ENCODE measurements at places on chromosomes 13 and 19.

GRCh38 chr13:74444864-74445479 is 310.8 kb upstream of the KLF12 start:
- no peak for DNase-seq

- no peak for DNase-seq
These were observed 303.5 kb downstream of the DLEU7 start for GRCh38 chr13:50539791-50540530.

GRCh38 chr13:84038001-84038400 is 155.7 kb upstream of the SLITRK1 start:
- DNase-seq, result no peak

- no peak for DNase-seq
These were observed 267.6 kb downstream of the PCDH17 start for GRCh38 chr13:57899096-57899495.

DNA sequence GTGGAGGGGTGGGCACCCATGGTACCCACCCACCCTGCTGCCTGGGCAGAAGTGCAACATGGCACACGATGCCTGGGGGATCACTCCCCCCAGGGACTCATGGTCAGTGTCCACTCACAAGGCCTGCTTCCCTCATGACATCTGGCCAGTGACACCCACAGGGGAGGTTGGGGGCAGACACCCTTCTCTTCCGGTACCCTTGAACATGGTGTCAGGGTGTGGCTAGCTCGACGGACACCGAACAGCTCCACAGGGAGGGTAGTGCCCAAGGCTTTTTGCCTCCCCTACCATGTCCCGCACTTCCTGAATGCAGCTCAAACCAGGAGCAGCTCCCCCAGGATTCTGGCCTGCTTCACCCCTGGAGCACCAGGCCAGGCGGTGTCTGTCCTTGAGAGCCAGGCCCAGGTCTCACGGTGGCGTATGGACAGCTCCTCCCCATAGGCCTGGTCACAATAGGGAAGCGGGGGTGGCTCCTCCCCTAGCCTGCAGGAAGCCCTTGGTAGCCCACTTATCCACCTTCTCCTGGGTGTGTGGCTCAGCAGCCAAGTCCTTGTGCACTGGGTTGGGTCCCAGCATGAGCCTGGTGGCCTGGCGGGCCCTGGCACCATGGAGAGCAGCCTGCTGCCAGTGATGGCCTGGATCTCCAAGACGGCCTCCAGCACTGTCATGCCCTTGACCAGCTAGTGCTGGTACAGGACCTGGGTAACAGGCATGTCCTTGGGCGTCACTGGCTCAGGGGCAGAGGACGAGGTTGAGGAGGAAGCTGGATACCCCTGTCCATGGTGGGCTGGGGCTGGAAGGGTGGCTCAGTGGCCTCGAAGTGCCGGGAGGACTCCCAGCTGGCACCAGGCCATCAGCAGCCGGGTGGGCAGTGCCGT is 7.8 kb downstream of the ACP4 start:
- no peak for DNase-seq

- DNase-seq, result no peak
These were observed 222.7 kb upstream of the SOX1 start for GRCh38 chr13:111844222-111844671.

DNA sequence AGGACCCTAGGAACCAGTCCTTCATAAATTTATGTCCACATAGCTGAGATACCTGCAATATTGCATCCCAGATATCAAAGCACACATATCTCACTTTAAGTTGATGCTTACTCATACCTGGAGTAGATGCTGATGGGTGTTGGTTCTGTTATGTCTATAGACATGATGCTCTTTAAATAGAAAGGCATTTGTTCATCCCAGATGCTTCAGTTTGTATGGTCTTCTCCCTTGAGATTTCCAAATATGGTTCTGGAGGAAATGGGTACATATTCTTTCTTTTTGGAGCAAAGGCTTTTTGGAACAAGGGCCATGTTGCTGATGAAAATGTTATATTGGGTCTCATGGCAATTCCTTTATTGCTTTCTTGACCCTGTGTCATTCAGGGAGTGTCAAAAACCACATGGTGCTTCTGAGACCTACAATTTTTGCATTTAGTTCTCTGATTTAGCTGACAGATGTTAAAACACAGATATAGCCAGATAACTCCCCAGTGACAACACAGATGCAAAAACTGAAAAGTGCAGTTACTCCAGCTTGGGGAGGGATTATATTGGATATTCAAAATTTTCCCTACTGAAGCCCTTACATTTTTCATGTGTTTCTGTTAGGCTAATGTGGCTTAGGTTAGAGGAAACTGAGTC is 211.4 kb downstream of the KCNRG start:
- DNase-seq, result no peak

GRCh38 chr19:39936020-39936419 is 1.6 kb upstream of the FCGBP start:
- DNase-seq, result no peak

- DNase-seq, result peak; percentile 31
These were observed 388.9 kb upstream of the DACH1 start for GRCh38 chr13:72255908-72256307.

GRCh38 chr19:8075158-8076074 is 22.9 kb downstream of the CCL25 start:
- DNase-seq, result no peak

- DNase-seq, result no peak
These were observed 44.7 kb downstream of the PLPP2 start for GRCh38 chr19:246551-246950.

- DNase-seq, result no peak
These were observed 240.6 kb downstream of the GGACT start for GRCh38 chr13:100347968-100348367.

DNA sequence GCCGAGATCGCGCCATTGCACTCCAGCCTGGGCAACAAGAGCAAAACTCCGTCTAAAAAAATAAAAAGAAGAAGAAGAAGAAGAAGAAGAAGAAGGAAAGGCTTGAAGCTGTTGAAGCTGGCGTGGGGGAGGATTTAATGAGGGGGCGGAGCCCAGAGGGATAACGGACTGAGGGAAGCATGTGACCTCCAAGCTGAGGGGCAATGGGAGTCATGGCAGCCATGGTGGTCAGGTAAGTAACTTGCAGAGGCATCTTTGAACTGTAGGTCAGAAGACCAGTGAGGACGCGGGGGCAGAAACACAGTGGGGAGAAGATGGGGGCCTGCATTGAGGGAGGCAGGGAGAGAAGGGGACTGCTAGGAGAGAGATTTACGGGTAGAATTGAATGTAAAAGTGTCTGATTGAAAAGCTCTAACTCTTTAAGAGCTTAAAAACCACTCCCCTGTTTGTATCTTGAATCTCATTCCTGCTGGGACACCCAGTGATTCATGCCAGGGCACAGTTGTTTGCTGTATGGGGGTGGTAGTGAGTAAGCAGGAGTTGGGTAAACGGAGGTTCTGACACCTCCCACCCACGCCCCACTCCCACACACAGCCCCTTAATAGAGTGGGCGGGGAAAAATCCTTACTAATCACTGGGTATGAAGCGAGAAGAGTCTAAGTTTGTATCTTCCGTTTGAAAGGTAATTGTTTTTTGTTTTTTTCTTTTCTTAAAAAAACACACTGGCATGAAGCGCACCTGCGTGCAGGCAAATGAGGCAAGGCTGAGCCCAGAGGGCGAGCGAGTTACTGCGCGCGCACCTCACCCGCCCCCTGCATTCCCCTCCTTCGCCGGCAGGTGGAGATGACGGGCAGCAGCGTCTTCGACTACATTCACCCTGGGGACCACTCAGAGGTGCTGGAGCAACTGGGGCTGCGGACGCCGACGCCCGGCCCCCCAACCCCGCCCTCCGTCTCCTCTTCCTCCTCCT is 13.0 kb downstream of the TMEM160 start:
- peak; percentile 95 for DNase-seq

GRCh38 chr13:70613295-70613694 is 505.0 kb upstream of the KLHL1 start:
- DNase-seq, result no peak

DNA sequence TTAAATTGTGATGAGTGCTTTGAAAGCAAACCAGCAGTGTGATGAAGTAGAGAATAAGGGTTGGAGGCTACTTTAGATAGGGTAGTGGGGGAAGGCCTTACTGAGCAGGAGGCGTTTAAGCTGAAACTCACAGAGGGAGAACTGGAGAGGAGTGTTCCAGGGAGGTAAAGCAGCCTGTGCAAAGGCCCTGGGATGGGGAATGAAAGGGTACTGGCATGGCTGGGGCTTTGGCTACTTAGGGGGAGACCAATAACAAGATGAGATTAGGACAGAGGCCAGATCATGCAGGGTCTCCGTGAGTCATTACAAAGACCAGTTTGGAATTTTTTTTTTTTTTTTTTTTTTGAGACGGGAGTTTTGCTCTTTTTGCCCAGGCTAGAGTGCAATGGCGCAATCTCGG is 1.1 kb downstream of the PPP5C start:
- no peak for DNase-seq

DNA sequence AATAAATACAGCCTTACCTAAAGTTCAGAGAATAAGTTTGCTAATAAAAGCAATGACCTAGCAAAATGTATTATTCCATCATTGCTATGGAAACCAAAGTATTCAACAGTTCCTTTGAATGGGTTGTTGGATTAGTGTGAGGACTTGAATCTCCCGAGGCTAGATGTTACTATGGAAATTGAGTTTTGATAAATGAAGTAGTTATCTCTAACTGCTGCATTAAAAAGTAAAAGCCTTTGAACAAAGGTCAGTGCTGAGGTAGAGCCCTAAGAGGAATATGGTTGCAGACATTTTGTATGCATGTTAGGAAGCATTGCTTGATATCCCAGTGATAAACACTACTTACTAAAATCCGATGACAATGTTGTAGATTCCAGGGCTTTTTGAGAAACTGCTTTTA is 6.2 kb downstream of the KLF5 start:
- DNase-seq, result no peak

- DNase-seq, result no peak
These were observed 30.6 kb upstream of the ISYNA1 start for GRCh38 chr19:18468517-18468916.

GRCh38 chr13:25692099-25692498 is 320.3 kb downstream of the ATP8A2 start:
- DNase-seq, result peak; percentile 39

- DNase-seq, result no peak
These were observed 7.5 kb downstream of the TEX29 start for GRCh38 chr13:111327730-111328573.

DNA sequence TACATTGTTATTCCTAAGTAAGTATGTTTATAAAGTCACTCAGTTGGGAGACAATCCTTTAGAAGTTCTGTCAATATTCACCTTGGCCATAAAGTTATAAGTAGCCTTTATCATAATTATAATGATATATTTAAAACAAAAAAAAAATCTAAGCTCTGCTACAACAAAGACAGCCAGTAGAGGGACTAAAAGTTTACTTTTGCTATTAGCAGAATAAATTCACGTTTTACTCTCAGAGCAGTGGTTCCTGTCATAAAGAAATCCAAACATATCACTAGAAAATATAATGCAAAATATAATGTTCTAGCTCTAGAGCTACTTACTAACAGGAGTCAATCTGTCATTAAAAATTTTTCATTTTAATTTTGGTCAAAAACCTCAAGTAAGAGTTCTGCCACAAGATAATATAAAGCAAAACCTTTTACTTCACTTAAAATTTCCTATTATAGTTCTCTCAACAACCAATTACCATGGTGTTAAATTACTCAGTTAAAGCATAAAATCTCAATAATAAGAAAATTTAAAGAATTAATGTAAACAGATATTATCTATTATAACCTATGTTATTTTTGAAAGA is 17.7 kb downstream of the INTS6 start:
- DNase-seq, result no peak

- DNase-seq, result no peak
These were observed 128.3 kb upstream of the FRY start for GRCh38 chr13:31903111-31903815.

DNA sequence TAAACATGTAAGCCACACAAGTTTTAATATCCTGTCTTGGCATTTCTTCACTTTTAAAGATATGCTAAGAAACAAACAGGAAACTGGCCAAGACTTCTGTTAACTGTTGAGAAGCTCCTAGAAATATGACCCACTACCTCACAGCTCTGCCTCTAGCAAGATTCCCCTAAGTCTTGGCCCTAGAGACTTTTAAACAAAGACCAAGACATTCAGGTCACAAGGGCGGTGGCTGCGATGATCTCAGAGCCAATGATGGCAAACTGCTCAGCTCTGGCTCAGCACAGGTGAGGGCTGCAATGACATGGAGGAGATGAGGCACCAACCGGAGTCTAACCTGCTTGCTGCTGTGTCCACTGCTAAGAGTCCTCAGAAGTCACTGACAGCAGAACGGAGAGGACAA is 114.8 kb downstream of the SUCLA2 start:
- no peak for DNase-seq

DNA sequence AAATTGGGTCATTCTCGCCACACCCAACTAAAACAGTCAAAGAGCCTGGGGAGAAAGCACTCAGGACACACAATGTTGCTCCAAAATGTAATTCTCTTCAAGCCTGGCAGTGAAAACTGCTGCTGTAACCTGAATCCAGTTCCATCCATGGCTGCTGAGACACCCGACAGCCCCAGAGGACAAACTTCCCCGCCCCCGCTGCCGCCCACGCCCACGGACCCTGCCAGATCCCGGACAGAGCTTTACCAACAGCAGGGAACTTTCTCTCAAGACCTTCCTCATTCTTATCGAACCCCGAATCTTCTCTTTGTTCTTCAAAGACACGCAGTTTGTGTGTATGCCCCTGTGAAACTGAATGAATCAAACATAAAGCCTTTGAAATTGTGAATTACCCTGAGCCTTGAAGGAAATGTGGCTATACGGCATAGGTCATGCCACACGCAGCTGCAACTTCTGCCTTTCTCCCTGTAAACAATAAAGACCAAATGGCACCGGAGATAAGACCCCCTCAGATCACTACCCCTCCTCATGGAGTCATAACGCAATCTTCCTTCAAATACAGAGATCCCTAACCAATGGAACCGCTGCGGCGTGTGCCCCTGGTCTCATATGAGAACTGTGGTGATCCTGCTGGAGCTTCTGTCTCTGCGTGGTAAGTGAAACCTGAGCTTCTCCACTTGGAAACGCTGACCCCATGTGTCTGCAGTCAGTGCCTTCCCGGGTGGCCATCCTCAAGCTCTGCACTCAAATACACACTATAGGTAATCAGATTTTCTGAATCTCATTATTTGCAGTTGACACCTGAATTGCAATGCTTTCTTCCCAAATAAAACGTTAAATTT is 4.8 kb upstream of the LAMP1 start:
- peak; percentile 74 for DNase-seq

DNA sequence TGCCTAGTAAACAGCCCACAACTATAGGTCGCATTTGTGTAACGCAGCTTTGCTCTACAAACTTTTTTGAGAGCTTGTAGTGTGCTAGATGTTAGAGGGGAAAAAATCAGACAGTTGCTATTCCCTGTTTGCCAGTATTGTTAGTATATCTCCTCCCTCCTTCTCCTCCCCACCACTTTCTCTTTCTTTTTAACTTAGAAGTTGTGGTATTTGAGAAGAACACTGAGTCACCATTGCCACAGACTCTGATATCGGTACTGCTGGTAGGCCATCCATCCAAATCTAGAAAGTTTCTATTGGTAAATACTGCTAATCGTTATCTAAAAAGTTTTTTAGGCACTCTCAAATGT is 666 bp downstream of the POMP start:
- DNase-seq, result no peak

Data from nephron progenitor cell (in vitro differentiated cells).